ENCODE measurements at places on chromosomes 2 and 18.

- DNase-seq = no peak
Measured at GRCh38 chr2:37892436-37893114, 32.5 kb upstream of the RMDN2 start.

- peak; percentile 75 for DNase-seq
Measured at GRCh38 chr18:46053368-46054095, 18.5 kb downstream of the PSTPIP2 start.

DNA sequence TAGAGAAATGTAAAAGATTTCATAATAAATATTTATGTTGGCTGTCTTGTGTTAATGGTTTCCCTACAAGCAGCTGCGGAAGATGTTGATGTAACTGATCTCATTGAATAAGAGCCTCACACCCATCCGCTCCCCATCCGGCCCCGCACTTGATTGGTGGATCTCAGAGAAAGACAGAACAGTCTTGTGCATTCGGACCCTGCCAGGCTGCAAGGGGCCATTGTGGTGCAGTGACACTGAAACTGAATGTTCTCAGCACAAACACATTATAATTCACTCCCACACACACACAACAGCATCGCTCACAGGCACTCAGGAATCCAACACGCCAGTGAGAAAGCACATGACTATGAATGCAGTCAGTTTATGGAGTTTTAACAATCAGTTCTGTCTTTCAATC is 47.8 kb downstream of the PRELID3A start:
- DNase-seq = no peak

DNA sequence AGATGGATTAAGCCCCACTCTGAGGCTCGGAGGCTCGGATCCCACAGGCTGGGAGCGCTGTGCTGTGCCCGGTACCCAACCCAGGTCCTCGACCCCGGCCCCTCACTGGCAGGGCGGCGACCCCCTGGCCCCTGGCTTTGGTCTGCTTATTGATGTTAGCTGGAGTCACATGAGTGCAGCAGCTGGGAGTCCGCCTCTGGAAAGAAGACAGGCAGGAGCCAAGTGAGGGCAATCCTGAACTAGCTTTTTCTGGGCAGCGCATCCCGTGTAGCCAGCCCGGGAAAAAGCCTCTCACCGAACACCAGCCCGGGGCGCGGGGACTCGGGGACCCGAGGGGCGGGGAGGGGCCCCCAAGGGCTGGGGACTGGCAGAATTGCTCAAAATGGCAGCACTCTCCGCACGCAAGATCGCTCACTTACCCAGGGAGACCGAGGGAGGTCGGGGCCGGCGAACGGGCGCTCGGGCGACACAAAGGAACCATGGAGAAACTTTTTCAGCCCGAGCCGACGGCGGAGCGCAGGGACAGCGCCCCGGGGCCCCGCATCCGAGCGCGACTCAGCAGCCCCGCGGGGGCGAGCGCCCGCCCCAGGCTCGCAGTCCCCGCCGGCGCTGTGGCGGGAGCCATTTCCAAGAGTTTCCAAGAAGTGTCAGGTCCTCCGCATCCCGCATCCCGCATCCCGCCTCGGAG is 567 bp downstream of the TMEM200C start:
- DNase-seq = no peak

- no peak for DNase-seq
Measured at GRCh38 chr2:66426244-66427111, 8.4 kb upstream of the MEIS1 start.

DNA sequence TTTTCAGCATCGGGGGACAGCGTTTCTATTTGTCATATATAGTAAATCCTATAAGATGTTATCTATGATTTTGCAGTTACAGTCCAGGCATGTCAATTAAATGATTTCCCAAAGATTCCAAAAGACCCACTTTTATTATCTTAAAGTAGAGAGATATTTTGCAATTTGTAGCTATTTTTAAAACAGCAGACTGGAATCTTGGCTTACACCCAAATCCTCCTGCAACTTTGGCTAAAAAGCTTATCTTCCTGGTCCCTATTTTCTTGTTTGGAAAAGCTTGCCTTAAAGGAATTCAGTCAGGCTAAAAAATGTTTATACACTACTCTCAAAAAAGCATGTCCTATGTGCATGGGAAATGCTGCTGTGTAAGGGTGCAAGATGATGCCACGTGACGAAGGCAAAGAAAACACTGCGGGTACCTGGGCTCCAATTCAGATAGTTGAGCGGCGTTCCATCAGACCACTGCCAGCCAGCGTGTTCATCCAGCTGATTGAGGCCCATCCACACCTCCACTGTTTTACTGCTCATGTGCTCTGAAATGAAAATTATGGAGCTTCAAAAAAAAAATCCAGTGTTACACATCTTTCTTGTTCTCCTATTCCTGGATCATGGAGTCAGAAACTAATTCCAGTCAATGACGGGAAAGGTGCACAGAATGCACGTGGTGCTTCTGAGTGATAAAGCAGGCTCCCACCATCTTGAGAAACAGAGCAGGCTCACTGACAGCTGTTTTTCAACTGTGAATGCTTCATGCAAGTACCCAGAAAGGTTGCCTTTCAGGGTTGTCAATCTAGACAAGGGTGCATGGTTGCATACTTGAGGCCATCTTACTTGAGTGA is 33.8 kb downstream of the PLA2R1 start:
- peak; percentile 29 for DNase-seq

Measured in AG09319 (cell line).